CD4-positive, alpha-beta T cell treated with Interleukin-12 subunit alpha and Interleukin-12 subunit beta, for 1 hour (primary cell): ENCODE measurements at places on chromosomes 3 and 15.

- no peak for DNase-seq
Measured at GRCh38 chr3:10268930-10269329, 20.7 kb downstream of the TATDN2 start.

DNA sequence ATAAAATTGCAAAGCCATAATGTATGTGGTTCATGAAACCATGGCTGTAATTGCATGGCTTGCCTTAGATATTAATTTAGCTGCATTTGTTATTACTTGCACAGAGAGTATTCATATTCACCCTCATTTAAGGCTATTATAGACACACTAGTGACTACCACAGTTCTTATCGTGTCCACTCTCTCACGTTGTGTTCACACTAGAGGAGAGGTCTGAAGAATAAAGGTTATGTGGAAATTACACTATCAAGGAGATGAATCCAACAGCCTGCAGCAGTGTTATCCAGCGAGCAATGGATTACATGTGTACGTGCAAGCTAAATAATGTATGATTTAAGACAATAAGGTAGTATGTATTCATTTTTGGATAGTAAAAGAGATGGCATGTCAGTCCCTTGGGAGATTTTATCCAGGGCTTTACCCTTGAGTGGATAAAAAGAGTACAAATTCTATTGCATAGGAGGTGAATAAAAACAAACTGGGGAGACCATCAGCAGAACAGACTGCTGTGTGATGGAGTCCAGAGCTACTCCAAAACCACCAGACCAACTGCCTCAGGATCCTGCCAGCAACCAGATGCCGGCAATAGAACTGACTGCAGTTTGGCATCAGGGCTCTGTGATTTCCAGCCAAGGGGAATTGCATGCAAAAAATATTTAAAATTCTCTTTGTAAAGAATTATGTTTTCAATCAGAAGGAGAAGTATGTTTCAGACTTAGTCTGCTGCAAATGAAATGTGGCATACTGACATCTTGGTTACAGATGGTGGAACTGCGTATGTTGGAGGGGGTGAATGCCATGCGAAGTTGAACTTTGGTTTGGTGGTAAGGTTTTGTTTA is 146.6 kb downstream of the RBMS3 start:
- no peak for DNase-seq

DNA sequence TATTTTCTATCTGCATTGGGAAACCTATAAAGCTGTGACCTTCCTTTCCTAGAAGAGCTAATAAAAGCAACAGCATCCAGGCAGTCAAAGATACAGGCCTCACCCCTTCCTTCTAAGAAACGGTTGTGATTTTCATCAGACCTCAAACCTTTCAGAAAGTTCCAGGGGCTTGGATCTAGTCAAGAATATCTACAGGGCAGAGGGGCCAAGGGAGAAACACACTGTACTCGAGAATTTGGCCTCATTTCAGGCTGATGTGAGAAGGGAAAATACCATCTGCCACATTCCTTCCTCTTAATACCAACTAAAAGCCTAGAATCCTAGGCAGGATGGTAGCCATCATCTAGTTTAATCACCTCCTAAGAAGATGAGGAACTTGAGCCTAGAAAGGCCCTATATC is 24.5 kb upstream of the BCL6 start:
- no peak for DNase-seq

GRCh38 chr3:133469140-133469731 is 69.4 kb downstream of the BFSP2 start:
- no peak for DNase-seq

DNA sequence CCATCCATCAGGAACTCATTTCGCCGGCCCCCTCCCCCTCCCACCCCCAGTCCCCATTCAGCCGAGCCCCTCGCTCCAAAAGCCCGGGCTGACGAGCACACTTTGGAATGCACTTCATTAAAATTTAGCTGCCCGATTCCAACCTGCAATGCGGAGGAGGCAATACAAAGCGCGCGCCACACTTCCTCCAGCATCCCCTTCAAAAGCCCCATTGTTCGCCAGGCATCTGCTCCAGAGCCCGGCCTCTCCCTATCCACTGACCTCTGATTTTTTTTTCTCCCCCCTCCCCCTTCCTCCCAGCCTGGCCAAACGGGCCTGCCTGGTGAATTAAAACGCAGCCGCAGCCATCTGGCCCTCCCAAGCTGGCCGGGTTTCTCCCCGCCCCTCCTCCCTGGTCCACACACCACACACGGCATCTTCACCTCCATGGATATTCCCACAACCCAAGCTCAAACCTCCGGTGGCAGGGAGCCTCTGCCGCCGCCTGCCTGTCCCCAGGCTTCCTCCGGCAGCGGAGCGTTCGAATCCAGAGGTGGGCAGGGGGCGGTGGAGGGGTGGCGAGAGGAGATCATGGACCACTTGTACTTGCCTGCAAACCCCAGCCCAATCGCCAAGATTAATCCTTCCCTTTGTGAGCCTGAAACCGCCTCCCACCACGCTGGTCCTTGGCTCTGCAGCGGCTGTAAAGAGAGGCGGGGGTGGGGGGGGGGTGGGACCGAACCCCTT is 441.3 kb downstream of the MAGI1 start:
- no peak for DNase-seq

DNA sequence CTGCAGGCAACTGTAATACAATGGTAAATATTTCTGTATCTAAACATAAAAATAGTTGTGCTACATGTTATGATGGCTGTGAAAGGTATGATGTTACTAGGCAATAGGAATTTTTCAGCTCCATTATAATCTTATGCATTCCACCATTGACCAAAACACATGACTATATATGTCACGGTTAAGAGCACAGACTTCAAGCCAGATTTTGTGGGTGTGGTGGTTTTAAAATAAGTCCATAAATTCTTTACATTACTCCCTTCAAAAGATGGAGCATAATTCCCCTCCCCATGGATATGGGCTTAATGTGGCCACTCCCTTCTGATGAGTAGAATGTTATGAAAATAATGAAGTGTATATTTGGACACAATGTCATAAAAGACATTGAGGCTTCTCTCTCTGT is 88.4 kb upstream of the TBC1D5 start:
- DNase-seq = no peak

GRCh38 chr3:131975047-131975446 is 59.8 kb downstream of the CPNE4 start:
- no peak for DNase-seq

- DNase-seq = no peak
Measured at GRCh38 chr3:108393128-108393900, 97.0 kb downstream of the HHLA2 start.
